CD4-positive, alpha-beta T cell treated with Interleukin-6 for 4 hours (primary cell): ENCODE measurements at places on chromosomes 7 and 10.
A peak's percentile ranks its signal among the peaks of the same experiment; 100 is the strongest.

GRCh38 chr7:94250987-94251386, 143.7 kb upstream of the COL1A2 start:
- no peak for DNase-seq

GRCh38 chr7:30650421-30650808, 31.8 kb downstream of the CRHR2 start:
- no peak for DNase-seq

GRCh38 chr10:75679536-75679935, 248.1 kb downstream of the LRMDA start:
- no peak for DNase-seq

GRCh38 chr7:111741811-111742240, 179.5 kb upstream of the IMMP2L start:
- peak; percentile 46 for DNase-seq

DNA sequence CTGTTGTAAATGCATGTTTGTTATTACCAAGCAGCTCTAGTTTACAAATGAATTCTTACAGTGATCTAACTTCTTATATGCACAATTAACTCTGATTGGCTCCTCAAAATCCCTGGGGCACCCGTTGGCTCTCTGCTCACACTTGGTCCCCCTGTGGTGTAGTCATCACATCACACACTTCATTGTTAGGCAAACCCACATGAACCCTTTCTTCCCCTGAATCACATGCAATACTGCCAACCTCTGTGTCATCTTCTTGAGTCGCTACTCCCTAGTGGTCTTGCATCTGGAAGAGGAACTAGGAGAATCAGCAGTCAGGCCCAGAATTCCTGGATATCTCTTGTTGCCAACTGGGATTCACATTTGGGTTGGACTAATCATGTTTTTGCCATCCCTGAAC, 73.1 kb downstream of the CD36 start:
- DNase-seq = no peak

DNA sequence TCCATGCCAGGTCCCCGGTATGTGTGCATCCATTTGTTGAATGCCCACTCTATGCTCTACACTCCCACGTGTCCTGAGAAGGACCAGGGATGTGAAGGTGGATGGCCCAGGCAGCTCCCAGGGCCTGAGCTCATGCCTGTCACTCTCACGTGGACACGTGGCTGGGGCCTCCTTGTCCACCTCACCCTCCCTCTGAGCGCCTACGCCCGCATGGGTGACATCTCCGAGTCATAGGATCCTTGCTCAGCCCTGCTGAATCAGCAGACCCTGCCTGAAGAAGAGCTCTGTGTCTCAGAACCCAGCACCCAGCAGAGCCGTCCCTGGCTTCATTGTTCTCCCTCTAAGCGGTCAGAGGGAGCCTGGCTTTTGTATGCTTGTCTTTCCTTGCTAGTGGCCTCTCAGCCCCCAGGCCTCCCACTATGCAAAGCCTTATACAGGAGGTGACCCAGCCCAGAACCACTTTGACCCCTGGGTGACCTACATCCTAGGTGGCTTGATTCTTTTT, 107.9 kb upstream of the PPIF start:
- no peak for DNase-seq
